ENCODE measurements at places on chromosomes 7 and 10.

DNA sequence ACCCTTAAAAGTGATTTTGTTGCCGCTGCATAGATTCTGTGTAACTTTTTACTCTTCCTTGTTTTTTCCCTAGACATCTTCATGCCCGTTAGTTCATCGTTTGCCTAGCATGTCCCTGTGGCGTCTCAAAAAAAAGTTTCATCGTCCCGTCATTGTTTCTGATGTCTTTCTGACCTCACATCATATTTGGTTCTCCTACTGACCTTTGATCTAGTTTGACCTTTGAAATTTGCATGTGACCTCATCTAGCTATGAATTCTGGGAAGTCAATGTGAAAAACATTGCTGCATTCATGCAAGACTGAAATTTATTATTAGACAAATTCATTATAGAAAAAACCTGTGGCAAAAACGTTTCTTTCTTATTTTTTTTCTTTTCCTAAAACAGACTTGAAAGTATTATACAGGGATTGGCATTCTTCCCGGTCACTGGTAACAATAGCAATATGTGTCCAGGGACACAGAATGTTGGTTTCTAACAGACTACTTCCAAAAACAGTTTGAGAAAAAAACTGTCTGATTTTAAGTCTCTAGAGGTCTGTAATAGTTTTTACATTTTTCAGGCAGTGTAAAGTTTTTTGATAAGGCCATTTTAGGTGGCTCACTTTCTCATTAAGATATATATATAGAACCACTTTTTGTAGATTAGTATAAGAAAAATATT, 280.9 kb downstream of the USP6NL start:
- no peak for DNase-seq

DNA sequence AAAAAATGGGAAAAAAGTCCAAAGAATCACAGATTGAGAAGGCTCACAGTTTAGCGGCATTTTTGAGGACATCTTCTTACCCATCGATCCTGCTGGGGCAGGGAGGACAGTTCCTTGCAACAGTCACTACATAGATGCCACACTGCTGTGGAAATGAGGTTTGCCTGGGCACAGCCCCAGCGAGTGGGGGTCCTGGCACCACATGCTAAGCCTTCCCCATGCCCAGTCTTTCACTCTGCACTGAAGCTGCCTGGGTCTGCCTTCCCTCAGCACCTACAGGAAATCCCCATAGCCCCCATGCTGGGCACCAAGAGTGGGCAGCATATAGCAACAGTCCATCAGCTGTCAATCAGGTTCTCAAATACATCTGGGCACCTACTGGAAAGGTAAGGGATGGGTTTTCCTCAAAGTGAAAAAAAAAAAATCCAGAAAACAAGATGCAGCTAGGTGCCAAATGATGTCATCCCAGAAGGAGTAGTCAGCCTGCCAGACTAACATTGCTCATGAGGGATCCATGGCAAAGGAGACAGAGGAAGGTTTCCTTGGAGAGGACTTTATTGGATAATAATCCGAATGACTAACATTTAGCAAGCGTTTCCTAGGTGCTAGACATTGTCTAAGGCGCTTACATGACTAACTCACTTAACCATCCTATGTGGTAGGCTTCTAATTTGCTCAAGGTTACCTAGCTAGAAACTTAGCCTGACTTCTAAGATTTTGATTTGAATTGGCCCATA, 125.7 kb upstream of the CXCL12 start:
- no peak for DNase-seq

- DNase-seq, result no peak
These were observed 98.7 kb downstream of the CELF2 start for GRCh38 chr10:11116361-11116760.

GRCh38 chr7:111517549-111517951, 44.7 kb downstream of the IMMP2L start:
- no peak for DNase-seq

GRCh38 chr7:47809387-47809786, 138.9 kb downstream of the PKD1L1 start:
- peak; percentile 12 for DNase-seq

DNA sequence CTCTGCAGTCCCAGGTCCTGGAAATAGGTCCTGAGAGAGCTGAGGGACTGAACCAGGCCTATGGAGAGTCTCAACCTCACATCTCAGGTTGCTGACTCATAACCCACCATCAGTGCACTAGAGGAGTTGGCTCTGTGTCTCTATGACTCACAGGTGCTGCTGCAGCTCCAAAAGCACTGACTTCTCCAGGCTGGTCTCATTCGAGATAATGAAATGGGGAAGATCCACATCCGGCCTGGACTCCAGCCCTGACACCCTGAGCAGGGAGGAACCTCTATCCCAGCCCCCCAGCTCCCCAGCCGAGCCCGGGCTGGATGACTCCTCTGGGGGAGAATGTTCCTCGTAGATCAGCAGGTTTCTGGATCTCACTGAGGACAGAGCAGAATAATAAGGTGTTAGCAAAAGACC, 35.5 kb upstream of the DGKI start:
- no peak for DNase-seq

DNA sequence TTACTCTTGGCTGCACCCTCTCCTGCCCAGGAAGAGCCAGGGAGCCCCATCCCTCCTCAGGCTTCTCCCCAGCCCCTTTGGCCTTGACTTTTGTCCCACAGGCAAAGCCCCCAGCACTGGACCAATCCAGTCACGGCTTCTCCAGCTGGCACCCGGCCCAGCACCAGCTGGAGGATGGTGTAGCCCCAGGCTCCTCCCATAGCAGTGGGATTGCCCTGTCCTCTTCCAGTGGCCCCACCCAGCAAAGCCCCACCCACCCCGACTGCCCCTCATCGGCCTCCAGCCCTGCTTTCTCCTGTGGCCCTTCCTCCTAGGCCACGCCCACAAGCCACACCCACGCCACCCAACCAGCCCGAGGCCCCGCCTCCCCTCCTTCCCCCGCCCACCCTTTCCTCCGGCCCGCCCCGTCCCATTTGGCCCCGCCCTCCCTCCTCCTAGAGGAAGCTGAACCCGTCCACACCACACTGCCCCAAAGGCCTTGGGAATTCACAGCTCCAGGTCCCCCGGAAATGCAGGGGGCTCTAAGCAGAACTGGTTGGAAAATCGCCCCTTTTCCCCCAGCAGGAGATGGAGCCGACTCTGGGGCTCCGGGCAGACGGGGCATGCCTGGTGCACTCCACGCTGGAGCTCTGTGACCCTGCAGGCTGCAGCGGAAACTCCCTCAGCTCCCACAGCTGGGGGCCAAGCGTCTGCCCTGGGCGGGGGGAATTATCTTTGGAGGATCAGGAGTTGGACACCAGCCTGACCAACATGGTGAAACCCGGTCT, 25.2 kb downstream of the GET4 start:
- peak; percentile 99 for DNase-seq

GRCh38 chr7:50684011-50684712, 98.5 kb downstream of the GRB10 start:
- DNase-seq, result no peak

- DNase-seq, result peak; percentile 76
These were observed 639 bp downstream of the TSPAN13 start for GRCh38 chr7:16753932-16754855.

DNA sequence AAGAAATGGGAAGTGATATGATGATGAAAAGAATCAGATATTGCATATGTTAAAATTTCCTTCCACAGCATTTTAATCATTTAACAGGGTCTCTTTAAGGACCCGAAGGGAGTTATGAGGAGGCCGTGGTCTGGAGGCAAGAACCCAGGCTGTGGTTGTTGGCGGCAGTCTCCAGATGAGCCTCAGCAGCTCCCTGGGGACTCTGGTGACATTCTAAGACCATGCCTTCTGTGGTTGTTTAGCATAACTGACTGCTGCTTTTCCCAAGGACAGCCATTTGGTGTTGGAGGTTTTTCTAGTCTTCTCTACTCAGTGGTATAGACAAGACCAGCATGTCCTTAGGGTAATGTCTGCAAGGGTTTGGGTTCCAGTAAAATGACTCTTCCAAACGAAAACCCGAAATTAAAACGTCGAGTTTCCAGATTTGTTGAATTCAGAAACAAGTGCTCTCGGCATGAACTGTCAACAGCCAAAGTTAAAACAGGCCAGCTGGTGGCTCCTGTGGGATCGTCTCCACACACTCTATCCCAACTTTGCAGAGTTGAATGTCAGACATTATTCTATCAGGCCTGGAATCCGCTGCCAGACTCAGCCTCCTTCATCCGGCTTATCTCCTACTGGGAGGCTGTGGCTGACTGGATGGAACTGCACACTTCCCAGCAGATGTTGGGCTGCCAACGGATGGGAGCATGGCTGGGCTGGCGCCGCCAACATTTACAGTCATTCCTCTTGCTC, 183.1 kb downstream of the TAX1BP1 start:
- DNase-seq, result peak; percentile 92

- no peak for DNase-seq
These were observed 9.3 kb downstream of the CLCN1 start for GRCh38 chr7:143325240-143325639.

GRCh38 chr10:103660364-103661197, 167.1 kb downstream of the NEURL1 start:
- no peak for DNase-seq

GRCh38 chr10:69562731-69563254, 10.4 kb downstream of the NEUROG3 start:
- no peak for DNase-seq

GRCh38 chr10:49000437-49001398, 61.1 kb upstream of the LRRC18 start:
- no peak for DNase-seq

GRCh38 chr7:141290973-141291372, 217.1 kb downstream of the TMEM178B start:
- no peak for DNase-seq

DNA sequence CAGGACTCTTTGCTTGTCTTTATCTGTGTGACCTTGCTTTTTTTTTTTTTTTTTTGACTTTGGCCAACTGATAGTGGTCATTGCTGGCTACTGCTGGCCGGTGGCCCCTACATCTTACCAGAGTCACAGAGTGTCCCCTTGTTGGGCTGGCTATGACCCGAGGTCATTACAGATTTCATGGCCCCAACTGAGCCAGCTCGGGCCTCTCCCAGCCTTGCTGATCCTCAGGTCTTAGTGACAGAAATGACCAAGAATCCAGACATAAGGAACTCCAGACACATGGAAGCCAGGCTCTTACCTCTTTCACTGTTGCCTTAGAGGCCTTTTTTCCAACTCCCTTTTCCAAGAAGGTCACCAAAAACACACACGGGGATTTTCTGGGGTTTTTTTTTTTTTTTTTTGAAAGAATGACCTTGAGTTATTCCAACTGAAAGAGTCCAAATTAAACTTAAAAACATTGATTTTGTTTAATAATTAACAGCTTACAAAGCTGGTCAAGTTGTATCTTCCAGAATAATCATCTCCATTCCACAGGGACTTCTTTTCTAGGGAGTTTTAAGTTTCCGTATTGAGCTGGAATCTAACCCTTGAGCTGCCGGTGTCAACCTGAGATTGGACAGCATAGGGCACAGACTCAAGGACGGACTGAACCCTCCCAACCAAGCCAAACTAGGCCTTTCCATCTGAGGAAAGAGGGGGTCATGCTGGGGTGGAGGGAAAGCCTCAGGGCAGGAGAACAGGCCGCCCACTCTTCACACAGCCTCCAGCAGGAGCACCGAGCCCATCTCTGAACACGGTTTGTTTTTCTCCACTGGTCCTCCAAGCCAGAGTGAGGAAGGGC, 43.8 kb downstream of the PIK3AP1 start:
- no peak for DNase-seq

GRCh38 chr7:88363249-88363648, 56.6 kb upstream of the STEAP4 start:
- no peak for DNase-seq

GRCh38 chr7:39453743-39454355, 112.4 kb upstream of the YAE1 start:
- DNase-seq, result peak; percentile 81

DNA sequence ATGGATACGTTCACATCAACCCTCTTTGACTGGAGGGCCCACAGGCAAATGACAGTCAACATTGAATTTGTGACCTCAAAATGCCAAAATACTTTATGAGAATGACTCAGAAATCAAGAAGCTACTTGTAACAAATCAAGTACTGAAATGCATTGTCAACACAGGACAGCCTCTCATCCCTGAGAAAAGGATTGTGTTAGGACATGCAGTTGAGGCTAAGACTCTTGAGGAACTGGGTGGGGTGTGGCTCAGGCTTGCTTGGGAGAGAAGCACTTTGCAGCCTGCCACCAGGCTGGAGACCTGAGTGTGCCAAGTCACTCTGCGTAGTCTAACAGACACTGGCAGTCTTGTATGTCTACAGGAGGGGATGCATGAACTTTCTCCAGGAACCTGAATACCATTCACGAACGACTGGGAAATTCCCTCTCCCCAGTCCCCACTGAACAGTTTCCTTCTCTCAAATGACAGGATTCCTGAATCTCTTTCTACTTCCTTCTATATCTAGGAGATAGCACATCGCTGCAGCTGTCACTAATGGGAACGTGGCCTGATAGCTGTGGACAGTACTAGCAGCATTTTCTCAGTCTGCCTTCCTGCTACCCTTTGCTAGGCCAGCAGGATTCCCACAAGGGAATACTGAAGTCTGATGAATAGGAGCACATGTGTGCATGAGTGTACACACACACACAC, 3.3 kb upstream of the SMO start:
- DNase-seq, result no peak

DNA sequence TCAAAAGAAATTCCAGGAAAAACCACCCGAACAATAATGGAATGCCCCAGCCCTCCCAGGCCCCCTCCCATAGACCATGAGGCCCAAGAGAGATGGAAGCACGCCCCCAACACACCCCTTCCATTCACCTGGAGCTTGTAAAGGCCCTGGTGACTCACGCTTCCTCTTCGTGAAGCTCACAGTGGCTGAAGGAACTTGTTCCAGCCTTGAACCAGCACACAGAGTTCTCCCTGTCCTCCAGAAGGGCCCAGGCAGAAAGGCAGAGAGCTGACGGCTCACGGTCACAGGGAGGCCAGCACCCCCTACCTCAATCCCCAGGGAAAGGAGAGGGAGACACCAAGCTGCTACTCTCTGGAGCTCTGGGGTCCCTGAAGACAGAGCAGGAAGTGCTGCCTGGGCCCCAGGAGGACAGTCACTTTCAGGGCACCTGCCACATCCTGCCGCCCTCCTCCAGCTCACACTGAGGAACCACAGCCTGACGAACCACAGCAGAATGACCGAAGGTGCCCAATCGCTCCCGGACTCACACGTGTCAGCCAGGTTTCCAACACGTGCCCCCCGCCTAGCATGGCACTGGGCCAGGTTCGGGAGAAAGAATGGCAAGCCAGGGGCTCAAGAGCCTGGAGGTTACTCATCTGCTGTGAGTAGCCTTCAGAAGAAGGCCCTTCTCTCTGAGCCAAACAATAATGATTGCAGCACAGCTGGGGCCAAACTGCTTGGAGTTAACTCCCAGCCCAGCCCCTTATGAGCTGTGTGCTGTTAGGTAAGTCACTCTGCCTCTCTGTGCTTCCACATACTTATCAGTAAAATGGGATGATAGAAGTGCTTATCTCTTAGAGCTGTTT, 52.8 kb downstream of the DLG5 start:
- no peak for DNase-seq

Measured in NCI-H82 (cell line).